ENCODE measurements at places on chromosomes 11 and 22.

DNA sequence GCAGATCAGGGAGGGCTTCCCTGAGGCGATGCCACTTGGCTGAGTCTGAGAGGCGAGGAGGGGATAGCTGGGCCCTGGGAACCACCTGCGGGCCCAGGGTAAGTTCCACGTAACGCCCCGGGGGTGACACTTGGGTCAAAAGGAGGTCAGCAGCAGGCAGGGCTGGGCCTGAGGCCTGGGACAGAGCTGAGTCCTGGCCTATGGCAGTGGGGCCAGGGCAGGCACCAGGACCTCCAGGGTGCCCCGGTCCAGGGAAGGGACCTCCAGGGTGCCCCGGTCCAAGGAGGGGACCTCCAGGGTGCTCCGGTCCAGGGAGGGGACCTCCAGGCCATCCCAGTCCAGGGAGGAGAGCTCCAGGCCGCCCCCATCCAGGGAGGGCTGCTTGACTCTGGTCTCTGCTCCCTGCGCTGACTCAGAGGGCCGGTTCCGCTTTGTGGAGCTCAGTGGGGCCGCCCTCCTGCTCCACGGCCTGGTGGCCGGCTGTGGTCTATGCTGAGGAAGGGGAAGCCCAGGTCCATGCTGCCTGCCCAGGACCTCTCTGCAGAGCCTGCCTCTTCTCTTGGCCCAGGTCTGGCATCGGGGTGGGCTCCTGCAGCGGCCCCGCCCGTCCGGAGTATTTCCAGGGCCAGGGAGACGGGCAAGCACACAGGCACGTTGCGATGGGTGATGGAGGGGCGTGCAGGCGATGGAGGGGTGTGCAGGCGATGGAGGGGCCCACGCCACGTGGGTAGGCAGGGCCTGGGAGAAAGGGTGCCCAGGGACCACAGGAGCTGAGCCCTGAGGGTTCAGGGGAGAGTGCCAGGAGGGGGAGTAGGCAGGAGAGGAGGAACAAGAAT is 19.5 kb upstream of the WNT7B start:
- H3K4me3 ChIP-seq = no peak overlapping the region
- no peak overlapping the region for H3K27ac ChIP-seq
- no peaks in the 10 kb centered on the region for H3K27me3 ChIP-seq
- no peaks in the 10 kb centered on the region for H3K36me3 ChIP-seq

- H3K36me3 ChIP-seq = peaks cover 11% of the 10 kb centered on the region
- H3K4me1 ChIP-seq = peaks cover 4% of the 10 kb centered on the region
- H3K4me3 ChIP-seq = no peak overlapping the region
These were observed 39.0 kb upstream of the CHKA start for GRCh38 chr11:68160100-68160695.

- H3K27me3 ChIP-seq = no peaks in the 10 kb centered on the region
- no peaks in the 10 kb centered on the region for H3K36me3 ChIP-seq
- H3K4me1 ChIP-seq = peaks cover 4% of the 10 kb centered on the region
- no peak overlapping the region for H3K4me3 ChIP-seq
These were observed 262.3 kb downstream of the SOX6 start for GRCh38 chr11:16093889-16094653.

DNA sequence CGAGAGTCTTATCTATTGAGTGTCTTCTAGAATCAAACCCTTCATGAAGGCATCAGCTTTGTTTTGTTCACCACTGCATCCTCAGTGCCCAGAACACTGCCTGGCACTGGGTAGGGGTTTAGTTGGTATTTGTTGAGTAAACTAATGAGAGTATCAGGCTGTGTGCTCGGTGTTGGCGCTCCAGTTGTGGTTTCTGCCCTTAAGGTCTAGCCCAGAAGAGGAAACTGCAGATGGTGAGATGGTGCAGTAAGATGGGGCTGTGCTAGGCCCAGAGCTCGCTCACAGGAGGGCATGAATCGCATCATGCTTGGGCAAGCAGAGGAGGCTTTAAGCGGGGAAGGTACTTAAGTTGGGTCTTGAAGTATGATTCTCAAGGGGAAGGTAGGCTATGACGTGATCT is 97.2 kb downstream of the FBXO7 start:
- peaks cover 28% of the 10 kb centered on the region for H3K27me3 ChIP-seq
- no peak for DNase-seq
- no peaks in the 10 kb centered on the region for H3K36me3 ChIP-seq
- H3K4me3 ChIP-seq = no peak overlapping the region

GRCh38 chr11:19426756-19427403 is 186.1 kb upstream of the E2F8 start:
- no peaks in the 10 kb centered on the region for H3K27me3 ChIP-seq
- H3K27ac ChIP-seq = no peak overlapping the region
- H3K4me1 ChIP-seq = peaks cover 25% of the 10 kb centered on the region
- DNase-seq = no peak
- no peaks in the 10 kb centered on the region for H3K36me3 ChIP-seq

Data from WTC11 (cell line).